GM13976 (cell line): ENCODE measurements at places on chromosomes 11 and 22.
A peak's percentile ranks its signal among the peaks of the same experiment; 100 is the strongest.

DNA sequence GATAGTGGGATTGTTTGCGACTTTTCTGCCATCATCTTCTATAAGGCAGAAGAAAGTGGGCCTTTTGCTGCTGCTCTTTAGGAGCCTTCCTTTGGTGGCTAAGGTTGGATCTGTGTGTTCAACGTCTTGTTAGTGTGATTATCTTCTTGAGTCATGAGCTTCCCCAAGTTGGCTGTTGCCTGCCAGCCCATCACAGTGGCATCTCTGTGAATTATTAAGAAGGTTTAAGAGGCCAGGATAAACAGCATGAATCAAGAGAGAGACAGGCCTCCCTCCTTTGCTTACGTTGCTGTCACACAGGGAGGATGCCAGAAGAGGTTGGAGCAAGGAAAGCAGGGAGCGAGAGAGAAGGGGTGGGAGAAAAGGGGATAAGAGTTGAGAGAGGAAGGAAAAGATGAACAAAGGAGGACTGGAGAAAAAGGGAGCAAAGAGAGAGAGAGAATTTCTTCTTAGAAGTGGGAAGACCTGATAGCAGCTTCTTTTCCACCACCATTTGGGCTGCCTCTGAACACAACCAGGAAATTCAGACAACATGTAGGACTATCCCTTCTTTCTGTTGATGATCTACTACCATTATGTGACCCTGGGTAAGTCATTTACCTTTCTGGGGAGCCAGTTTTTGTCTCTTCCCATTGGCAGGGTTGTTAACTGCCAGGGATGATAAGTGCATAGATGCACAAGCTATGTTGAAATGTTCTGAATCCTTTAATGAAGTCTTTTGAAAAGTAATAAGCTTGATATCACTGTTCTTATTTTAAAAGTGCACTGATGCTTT lies 126.5 kb downstream of the NAV2 start:
- no peak for DNase-seq

DNA sequence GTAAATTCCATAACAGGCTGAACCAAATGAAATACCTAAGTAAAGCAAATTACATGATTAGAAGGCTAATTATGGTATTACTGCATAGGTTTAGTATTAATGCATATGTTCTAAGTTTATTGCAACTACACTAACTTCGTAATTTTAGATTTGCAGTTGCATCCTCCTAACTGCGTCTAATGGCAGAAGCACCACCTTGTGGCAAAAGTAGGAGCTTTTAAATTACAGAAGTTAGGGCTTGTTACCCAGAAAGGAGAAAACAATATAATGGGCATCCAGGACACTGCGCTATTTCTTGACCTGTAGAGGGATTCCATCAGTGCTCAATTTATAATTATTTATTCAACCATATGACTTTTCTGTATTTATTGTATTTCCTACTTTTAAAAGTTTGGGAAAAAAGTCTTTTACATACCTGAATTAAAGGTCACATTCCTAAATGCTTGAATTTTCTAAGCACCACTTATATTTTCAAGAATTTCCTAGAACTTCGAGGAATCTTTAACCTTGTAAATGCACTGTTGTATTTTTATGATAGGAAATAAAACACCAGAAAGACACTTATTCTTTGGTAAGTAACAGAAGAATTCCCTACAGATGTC lies 16.3 kb upstream of the GPR83 start:
- no peak for DNase-seq

- DNase-seq: no peak
Measured at GRCh38 chr22:28116219-28116673, 197.2 kb upstream of the PITPNB start.

DNA sequence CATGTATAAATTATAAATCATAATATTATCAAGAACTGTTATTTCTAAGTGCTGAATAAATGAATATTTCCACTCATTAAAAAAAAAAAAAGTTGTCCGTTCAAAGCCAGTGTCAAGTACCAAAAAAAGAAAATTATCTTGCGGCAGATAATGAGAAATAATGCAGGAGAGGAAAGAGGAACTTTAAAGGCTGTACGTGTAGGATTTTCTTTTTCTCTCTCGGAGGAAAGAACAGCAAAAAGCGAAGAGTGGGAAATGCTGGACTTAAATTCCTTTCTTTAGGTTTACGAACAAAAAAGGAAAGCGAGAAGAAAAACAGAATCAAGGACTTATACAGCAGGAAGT lies 999 bp upstream of the CCDC83 start:
- DNase-seq: peak; percentile 11

DNA sequence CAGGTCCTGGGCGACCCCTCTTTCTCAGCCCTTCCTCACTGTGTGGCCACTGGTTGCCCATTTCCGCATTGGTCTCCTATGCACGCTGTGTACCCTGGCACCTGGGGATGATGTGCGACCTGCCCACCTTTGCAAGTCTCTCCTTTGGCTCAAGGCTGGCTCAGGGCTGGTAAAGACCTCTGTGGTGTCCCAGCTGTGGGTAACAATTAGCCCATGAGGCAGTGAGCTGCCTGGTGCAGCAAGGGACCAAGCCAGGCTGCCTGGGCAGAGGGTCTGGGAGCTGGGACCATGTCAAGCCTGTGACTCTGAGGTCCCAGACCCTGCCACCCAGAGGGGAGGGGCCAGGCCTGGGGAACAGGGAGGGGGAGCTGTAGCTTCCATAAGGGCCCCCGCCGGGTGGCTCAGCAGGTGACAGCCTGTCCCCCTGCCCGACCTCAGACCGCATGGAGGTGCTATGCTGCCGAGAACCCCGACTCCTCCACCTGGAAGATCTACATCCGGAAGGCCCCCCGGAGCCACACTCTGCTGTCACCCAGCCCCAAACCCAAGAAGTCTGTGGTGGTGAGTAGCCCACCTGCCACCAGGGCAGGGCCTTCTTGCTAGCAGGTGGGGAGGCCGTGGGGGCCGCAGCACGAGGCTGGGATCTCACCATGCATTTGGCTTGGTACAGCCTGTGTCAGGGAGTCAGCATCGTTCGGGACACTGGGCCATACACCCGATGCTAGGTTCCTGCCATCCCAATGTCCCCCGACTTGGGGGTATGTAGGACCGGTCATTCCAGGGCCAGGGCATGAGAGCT lies 112.5 kb downstream of the KCNQ1OT1 start:
- DNase-seq: peak; percentile 23
